ENCODE measurements at places on chromosomes 11 and 22. TPM values are rescaled to one million over a fixed set of nuclear protein-coding genes. Genes with fewer than 3 reads are reported as not detected.

Gene PEX26
- polyA plus RNA-seq: 14.9 TPM

Gene LRRC56
- polyA plus RNA-seq: 2.1 TPM

Gene H19
- polyA plus RNA-seq: 315 TPM

Gene NOX4
- 2.3 TPM for polyA plus RNA-seq

Gene PANX2
- 0.27 TPM for polyA plus RNA-seq

Gene SERPING1
- polyA plus RNA-seq: 731 TPM

GRCh38 chr11:100876815-100877520 is 189.9 kb downstream of the ARHGAP42 start:
- no peak for DNase-seq

- peak; percentile 57 for DNase-seq
These were observed 587 bp downstream of the DENND5A start for GRCh38 chr11:9264316-9265210.

DNA sequence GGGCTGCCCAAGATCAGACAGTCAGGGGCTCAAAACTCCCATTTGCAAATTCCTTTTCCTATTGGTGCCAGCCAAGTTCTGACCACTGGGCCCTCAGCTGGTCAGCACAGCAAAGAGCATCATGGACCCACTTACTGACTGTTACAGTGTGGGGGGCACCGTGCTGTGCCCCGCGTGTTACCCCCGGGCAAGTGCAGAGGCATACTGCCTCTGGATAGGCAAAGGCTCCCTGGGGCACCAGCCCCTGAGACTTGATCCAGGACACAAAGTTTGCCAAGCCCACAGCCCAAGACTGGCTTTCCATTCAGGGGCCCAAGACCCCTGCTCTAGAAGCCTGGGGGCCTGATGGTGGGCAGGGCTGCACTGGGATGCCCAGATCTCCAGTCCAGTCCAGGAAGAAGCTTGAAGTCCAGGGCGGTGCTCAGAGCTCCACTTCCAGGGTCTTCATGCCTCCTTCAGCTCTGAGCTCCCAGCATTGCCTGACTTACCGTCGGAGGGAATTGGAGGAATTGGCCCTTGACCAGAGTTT is 6.6 kb downstream of the LRRC32 start:
- DNase-seq: no peak

DNA sequence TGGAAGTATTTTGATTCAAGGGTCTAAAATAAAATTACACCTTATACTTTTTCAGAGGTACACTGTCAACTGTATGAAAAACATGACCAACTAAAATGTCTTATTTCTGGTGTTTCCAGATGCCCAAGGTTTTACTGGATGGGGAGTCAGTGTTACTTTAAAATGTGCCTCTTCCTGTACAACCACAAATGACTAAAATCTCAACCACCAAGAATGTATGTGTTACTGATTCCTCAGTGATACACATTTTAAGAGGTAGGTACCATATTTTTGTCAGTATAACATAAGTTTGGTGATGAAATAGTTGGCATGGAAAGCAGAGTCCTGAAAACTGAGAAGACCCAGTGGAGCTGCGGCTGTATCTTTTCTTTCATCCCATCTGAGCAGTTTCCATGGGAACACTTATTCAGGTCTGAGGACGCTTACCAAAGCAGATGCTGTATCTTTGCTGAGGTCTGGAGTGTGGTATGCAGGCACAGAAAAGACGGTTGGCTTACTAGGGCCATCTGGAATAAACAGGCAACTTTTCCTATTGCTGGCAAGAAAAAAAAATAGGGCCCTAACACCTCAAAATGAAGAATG is 21.2 kb upstream of the TP53AIP1 start:
- no peak for DNase-seq

DNA sequence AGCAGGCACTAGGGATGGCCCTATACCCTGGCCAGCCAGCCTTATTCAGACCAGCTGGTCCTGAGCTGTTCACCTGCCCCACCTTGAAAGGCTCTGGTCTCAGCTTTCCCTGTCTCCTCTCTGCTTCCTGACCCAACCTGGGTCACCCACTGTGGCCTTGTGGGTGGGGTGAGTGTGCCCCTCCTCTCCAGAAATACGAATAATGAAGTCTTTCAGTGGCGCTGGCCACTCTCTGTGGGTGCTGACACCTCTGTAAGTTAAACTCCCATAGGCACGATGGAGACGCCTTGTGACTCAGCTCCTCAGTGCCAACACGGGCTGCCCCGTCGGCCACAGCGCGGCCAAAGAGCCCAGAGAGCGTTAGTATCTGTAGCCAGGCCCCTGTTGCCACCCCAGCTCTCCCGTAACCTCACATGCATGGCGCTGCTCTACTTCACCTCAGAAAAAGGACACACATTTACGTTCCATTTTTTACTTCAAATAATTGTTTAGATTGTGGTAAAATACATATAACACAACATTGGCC is 74.6 kb upstream of the SEPTIN5 start:
- no peak for DNase-seq

DNA sequence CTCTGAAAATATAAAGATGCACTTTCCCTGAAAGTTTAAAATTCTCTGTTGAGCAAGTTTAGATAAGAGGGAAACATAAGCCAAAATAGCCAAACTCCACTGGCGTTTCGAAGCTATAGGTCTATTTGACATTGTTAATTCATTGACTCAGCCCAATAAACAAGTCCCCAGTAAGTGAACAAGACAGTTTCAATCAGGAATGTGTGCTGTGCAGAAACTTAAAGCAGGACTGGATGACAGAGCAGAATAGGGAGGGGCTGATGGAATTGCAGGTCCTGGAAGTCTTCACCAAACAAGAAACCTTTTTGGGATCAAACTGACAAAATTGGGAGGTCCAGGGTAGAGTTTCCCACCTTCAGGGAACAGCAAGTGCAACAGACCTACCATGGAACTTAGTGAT is 8.9 kb upstream of the KDM4E start:
- DNase-seq: no peak

DNA sequence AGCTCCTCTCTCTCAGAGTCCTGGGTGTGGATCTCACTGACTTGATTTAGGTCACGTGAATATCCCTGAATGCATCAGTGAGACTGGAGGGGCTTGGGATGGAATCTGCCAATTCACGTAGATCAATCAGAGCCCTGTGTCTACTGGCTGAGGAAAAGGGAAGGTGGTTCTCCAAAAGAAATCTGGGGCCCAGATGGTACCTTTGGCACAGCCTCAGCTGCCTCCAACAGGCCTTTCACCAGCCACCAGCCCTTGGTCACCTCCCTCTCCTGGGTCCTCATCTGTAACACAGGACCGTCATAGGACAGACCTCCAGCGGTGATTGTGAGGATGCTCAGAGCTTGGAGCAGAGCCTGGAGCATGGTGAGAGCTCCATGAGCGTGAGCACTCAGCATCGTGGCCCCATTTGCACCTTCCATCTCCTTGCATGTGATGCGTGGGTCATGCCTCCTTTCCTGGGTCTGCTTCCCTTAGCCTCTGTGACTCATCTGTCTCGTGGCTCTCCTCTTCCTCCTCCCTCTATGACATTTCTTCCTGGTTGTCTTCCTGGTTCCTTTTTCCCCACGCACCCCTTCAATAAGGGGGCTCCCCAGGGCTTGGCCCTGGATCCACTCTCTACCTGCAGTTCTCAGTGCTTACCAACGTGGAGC is 7.5 kb upstream of the MIEF1 start:
- DNase-seq: no peak

- no peak for DNase-seq
These were observed 22.2 kb upstream of the TP53I11 start for GRCh38 chr11:44972746-44973435.

DNA sequence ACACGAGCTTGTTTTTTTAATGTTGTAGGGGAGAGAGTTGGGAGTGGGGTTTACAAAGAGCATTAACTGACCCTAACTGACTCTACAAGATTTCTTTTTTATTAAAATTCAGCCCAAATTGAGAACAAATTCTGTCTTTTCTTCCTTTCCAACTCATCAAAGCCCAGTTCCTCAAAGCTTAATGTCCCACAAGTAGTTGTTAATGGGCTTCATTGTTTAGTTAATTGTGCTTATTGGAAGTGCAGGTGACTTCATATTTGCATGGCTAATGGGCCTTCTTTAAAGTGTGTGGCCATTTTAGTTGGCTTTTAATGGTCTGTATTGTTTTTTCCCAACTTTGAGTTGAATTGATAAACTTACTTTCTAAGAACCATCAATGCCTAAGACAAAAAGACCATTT is 39.8 kb downstream of the MPPED2 start:
- DNase-seq: no peak

- DNase-seq: no peak
These were observed 12.5 kb upstream of the PPFIBP2 start for GRCh38 chr11:7501251-7501650.

GRCh38 chr11:117670443-117670842 is 126.6 kb downstream of the DSCAML1 start:
- no peak for DNase-seq

DNA sequence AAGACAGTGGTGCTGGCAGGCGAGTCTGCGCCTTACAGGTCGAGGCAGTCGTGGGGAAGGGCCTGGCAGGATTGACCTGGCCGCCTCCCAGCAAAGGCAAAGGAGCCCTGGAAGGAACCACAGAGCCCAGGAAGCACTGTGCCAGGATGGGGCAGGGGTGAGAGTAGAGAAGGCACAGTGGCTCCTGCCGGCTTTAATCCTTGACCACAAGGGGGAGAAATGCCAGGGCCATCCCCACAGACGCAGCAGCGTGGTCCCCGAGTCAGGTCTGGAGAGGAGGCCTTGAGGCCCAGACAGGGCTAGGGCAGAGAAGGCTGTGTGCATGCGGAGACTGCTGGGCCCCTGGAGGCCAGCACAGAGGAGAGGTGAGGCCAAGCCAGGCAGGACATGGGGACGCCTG is 9.9 kb upstream of the NDUFS8 start:
- DNase-seq: no peak

GRCh38 chr11:2424811-2425495 is 19.4 kb downstream of the TRPM5 start:
- no peak for DNase-seq

DNA sequence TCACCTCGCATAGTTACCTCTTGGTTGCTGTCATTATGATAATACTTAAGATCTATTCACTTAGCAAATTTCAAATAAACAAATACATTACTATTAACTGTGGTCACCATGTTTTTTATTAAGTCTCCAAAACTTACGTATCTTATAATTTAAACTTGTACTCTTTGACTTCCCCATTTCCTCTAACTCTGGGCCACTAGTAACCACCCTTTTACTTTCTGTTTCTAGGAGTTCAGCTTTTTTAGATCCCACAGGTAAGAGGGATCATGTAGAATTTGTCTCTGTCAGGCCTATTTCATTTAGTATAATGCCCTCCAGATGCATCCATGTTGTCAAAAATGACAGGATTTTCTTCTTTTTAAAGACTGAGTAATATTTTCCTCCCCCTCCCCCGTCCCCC is 212.4 kb upstream of the C11orf87 start:
- DNase-seq: no peak

- no peak for DNase-seq
These were observed 19.7 kb downstream of the MYO7A start for GRCh38 chr11:77147668-77148321.

DNA sequence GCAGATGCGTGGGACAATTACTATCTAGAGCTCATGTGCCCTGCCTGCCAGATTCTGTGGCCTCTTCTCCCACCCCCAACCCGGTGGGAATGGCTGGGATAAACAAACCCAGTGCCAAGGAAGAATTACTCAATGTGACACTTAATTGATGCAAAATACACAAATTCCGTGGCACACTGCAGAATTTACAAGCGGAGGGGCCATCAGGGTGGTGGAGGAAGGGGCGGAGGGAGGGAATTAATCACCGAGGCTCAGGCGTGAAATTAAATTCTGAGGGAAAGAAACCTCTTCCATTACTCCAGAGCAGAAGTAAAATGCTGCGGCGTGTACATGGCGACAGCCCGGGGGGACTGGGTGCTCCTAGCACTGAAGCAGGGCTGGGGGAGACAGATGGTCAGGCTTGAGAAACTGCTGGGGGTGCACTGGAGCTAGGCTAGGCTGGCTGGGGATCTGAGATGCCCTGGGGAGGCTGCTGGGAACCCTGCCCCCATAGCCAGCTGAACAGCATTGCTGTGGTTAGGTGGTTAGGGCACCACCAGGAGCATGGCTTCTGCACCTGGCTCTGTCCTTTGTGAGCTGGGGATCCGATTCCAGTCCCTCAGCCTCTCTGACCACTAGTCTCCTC is 200.6 kb downstream of the CEP164 start:
- DNase-seq: no peak

DNA sequence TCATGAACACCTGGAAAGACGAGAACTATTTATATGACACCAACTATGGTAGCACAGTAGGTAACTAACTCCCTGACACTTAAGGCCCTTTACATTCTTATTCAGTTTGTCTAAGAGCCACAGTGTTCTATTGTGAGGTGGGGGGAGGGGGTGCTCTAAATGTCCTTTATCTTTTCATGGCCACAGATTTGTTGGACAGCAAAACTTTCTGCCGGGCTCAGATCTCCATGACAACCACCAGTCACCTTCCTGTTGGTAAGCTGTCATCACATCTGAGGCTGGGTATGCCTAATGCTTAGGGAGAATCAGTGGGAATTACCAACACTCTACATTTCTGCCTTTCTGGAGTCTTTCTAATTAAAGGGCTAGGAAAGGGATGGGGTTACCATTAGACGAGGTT is 30.7 kb downstream of the EHF start:
- DNase-seq: no peak

GRCh38 chr11:69131644-69132300 is 24.0 kb upstream of the SMIM38 start:
- DNase-seq: peak; percentile 59

GRCh38 chr11:1086171-1087102 is 11.8 kb downstream of the MUC2 start:
- DNase-seq: peak; percentile 18

DNA sequence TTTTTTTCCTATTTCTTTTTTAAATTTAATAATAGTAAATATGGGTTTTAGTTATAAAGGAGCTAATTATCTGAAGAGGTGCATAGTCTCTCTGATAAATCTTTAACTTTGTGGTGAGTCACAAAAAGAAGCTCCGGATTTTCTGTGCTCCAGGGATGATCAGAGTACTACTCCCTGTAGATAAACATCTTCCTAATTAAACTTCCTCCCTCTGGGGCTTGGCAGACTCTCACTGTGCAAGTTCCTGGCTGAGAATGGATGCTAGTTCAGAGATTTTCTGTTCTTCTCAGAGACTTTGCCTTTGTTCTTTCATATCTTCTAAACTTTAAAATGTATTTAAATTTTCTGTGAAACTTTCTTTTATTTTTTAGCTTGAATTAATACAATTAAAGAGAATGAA is at the start of gene OR10G7:
TSS of gene OR10G7 (minus strand) at position 72 of the 400 bp plus-strand sequence. CDS start 2,324 bp downstream, outside the sequence.
- no peak for DNase-seq

DNA sequence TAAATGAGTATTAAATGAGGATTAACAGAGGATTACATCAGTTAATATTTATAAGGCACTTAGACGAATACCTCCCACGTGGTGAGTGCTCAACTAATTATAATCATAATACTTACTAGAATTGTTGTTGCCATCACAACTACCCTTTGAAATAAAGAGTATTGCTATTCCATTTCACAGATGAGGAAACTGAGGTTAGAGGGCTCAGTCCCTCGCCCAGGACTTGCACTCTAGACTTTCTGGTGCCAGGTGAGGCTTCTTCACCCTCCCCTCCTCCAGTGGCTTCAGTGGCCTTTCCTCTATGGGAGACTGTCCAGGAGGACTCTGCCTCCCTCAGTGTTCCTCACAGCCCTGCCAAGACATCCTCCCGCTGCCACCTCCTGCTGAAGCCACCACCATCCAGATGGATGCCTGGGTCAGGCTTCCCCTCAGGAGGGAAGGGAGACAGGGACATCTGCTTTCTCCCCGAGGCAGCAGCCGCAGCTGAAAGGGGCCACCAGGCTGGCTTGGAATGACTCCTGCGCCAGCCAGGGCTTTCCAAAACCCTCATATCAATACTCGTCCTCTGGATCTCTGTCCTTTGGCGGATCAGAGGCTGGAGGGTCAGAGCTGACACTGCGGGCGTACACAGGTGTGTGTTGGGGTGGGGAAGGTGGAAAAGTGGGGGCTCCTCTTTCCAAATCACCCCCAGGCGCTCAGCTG is 580.1 kb downstream of the BUD13 start:
- peak; percentile 19 for DNase-seq

GRCh38 chr11:77135069-77135468 is 7.0 kb downstream of the MYO7A start:
- no peak for DNase-seq
